ENCODE measurements at places on chromosomes 1 and 21.

GRCh38 chr1:95699149-95699953, 465.3 kb downstream of the RWDD3 start:
- no peak for DNase-seq

GRCh38 chr1:27031235-27032118, 18.8 kb upstream of the TENT5B start:
- DNase-seq = peak; percentile 2

GRCh38 chr1:205588636-205589035, 43.2 kb downstream of the ELK4 start:
- no peak for DNase-seq

DNA sequence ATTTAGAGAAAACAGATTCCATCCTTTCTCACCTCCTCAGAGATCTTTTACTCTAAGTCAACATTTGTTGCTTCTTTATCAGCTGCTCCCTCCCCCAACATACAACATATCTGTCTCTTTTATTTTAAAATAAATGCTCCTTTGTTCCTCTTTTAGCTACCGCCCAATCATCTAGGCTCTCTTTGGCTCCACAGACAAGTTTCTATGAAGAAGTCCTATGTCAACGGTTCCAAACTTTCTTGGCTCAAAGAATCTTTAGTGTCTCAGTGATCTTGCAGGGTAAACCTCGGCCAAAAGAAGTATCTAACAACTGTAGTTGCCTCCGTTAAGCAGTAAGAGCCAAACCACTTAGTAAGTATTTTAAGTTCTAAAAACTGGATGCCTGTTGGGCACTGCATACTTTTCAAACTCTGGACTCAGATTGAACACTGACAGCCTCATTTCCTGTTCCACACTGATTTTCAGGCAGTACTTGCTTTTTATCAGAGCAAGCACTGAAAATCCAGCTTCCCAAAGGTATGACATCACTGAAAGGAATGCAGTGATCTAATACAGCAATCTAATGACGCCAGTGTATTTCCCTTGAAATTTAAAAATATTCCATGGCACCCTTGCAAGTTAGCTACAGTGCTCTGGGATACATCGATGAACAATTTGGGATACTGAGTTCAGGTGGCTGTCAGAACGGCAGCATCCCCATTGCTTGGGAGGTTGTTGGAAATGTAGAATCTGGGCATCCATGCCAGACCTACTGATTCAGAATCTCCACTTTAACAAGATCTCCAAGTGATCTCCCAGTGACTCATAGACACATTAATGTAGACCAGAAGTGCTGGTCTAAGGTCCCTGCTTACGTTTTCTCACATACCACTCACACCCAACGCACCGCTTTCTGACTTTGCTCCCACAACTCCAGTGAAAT, 26.8 kb downstream of the EGLN1 start:
- no peak for DNase-seq

- no peak for DNase-seq
Measured at GRCh38 chr21:28590026-28590425, 402.7 kb downstream of the LTN1 start.

DNA sequence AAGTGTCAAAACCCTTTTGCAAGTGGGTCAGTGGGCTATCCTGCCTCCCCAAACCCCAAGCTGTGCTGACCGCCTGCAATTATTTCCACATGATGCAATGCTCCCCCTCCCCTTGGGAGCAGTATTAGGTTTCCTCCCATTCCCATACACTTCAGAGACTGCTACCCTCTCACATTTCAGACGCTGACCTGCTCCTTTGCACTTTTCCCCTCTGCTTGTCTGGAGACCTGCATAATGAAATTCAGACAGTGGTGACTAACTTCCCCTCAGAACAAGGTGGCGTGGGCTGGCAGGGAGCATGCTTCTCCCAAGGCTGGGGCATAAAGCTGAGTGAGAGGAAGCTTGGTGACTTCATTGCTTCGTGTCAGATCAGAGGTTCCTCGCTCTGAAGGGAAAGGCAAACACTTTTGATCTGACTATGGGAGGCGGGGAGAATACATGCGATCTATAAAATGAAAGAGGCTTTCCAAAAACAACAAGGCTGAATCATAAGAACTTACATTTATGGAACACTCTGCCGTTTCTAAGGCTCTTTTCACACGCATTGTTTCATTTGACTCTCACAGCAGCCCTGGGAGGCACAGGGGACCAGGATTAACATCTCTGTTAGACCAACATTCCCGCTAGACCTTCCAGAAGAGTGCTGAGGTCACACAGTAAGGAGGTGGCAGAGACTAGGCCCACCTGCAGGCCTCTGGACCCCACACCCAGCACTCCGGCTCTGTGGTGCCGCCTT, 27.5 kb upstream of the ROR1 start:
- no peak for DNase-seq

DNA sequence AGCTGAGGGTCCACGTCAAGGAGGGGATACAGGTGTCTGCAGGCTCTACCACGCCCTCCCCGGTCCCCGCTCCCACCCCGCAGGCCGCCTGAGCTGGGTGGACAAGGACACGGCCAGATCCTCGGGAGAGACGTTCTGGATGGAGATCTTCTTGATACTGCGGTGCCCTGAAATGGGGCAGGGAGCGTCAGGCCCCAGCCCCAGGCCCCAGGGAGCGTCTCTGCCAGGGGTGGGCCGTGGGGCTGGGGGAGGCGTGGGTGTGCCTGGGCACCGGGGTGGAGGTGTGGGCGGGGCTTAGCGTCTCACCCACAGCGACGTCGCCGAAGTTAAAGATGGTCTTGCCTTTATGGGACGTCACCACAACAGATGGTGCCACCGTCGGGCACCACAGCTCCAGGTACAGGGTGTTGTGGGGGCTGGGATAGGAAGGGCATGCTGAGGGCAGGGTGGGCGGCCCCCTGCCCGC, 7.3 kb upstream of the TMEM52 start:
- no peak for DNase-seq

- no peak for DNase-seq
Measured at GRCh38 chr1:208300084-208300770, 56.0 kb upstream of the PLXNA2 start.

DNA sequence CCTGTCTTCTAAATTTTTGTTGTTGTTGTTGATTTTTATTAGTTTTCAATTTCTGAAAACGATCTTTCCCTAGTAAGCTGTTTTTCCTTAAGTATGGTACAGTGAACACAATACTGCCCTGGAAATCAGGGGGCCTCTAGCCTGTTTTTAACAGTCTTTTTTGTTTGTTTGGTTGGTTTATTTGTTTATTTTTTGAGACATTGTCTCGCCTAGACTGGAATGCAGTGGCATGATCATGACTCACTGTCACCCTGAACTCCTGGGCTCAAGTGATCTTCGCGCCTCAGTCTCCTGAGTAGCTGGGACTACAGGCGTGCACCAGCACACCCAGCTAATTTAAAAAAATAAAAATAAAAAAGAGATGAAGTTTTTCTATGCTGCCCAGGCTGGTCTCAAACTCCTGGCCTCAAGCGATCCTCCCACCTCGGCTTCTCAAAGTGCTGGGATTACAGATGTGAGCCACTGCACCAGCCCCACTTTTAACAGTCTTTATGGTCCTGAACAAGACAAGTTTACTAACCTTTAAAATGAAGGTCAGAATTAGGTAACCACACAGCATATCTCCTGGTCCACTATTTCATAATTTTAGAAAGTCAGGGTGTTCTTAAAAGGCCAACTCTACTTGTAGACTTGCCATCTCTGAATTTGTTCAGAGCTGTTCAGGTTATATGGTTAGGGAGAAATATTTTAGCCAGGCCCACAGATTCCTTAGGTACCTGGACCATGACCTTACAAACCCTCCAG, 35.4 kb downstream of the TBCE start:
- DNase-seq = no peak

DNA sequence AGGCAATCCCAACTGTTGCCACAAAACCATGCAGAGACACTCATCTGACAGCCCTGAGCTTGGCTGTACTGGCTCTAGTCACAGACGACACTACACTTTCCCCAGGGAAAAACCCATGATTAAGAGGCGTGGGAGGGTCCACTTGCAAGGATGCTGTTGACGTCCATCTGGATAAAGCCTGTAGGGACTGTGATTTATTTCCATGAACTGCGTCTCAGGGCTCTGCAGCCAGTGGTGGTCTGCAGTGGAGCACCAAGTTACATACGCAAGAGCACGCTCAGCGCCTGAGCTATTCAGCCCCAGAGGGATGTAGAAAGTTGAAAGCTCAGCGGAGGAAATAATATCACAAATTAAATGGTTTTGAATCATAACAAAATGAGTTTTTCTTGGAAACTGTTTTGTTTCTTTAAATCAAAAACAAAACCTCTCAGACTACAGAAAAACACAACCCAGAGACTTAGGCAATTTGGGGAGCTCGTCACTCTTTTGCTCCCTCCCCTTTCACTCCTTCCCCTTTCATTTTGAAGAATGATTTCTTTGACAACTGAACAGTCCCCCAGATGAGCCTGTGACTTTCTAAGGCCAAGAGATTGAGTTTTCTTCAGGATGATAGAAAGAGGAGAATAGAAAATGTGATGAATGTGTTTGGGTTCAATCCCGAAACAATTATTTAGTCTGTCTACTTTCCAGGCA, 71.2 kb downstream of the NGF start:
- no peak for DNase-seq

DNA sequence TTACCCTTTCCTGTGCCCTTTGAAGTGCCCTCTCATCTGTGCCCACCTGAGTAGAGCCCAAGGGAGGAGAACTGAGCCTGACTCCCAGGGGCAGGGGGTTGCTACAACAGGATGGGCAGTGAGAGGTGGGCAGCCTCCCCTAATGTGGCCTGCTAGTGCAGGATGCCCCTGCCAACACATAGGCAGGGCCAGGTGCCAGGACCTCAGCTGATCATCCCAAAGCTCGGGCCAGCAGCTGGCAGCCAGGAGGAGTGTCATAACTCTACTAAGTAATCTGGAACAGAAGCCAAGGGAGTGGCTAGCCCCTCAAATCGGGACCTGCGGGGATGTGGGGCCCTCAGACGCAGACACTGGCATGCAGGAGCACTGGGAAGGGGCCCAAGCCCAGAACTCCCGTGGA, 208.8 kb upstream of the RAB4A start:
- no peak for DNase-seq

DNA sequence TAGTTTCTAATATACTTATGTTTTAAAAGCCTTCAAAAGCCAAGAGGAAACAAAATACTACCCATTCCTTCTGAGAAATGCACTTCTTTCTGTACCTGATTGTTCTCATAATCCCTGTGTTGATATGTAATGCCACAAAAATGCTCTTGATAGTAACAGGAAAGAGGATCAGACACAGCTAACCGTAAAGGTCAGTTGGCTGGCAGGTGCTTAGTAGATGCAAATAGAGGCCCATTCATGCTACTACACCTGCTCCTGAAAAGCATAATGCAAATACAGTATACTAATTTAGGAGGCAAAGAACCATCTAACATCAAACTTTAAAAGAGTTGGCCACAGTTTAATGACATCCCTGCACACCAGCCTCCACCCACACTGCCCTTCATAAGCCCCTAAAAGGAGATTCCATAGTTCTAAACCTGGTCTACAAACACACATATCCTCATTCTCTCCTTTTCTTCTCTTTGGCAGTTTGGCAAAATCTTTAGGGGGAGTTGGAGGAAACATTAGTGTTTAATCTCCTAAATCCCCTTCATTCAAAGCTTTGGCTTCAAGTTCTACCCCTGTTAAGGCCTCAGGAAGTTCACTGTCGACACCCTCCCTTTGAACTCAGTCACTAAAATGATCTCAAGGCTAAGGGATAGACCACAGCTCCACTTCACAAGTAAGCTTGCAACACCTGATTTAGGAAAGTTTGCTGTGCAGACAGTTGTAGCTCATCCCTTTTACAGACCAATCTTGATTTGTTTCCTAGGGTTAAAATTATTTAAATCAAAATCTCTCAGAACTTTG, 2.9 kb upstream of the CD46 start:
- peak; percentile 46 for DNase-seq

- DNase-seq = no peak
Measured at GRCh38 chr1:11273595-11274234, 717 bp downstream of the UBIAD1 start.

- DNase-seq = no peak
Measured at GRCh38 chr1:10108134-10108663, 75.4 kb downstream of the UBE4B start.

DNA sequence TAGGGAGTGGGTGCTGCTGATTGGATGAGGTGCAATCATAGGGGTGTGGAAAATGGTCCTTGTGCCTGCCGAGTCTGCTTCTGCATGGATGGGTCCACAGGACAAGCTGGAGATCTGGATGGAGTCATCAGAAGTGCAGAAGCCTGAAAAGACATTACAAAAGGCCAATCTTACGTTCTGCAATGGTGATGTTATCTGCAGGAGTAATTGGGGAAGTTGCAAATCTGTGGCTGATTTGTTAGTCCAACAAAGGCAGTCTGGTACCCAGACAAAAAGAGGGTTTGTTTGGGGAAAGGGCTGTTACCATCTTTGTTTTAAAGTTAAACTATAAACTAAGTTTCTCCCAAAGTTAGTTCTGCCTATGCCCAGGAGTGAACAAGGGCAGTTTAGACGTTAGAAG, 166.5 kb downstream of the PGBD5 start:
- DNase-seq = no peak

DNA sequence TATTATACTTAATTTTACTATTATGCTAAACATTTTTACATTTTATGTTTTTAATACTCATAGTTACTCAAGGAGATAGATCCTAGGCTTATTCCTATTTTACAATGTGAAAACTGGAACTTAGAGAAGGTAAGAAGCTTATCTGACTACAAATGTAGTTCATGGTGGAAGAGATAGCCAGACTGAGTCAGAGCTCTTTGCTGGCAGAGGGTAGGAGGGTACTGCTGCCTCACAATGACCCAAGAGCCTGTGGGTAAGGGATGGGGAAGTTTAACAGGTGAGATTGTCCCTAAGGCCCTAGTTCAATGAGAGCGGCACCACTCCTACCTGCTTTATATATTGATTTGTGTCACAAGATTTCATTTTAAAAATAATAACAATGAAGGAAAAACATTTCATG, 34.1 kb upstream of the NEK7 start:
- DNase-seq = no peak

DNA sequence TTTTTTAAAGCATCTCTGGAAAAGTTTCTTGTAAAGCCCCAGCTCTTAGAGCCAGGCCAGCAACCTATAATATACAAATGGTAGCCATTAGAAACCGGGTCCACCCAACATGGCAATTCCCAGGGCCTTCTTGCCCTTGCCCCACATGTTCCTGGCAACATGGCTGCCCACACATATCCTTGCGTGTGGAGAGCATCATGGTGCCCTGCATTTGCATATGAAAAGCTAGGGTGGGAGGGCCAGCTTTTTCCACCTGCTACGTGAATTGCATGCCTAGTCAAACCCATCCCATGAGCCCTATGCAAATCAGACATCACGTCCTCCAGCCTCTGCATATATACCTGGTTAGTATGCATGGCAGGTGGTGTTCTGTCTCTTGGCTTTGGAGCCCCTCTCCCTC, 88.2 kb downstream of the RABGAP1L start:
- no peak for DNase-seq

GRCh38 chr1:82836973-82837680, 1036.4 kb downstream of the ADGRL2 start:
- no peak for DNase-seq

DNA sequence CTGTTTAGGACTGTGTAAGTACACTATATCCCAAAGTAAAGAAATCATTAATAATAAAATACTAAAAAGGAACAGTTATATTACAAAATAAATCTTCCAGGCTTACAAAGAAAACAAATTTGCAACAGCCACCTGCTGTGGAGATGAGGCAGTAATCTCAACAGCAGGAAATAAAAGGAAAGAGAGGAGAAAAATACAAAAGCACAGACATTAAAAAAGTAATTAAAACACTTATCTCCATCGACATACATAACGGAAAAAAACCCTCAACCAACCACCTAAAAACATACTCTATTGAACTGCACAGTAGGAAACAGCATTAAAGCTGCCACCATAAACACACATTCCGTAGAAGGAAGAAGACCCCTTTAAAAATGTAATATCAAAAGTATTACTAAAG, 317.6 kb downstream of the DPYD start:
- DNase-seq = no peak

GRCh38 chr1:12618661-12618964, 603 bp upstream of the DHRS3 start:
- no peak for DNase-seq

Measured in stimulated activated naive CD4-positive, alpha-beta T cell (primary cell).